ENCODE measurements at places on chromosomes 7 and 10. TPM values are rescaled to one million over a fixed set of nuclear protein-coding genes. Genes with fewer than 3 reads are reported as not detected.

DNA sequence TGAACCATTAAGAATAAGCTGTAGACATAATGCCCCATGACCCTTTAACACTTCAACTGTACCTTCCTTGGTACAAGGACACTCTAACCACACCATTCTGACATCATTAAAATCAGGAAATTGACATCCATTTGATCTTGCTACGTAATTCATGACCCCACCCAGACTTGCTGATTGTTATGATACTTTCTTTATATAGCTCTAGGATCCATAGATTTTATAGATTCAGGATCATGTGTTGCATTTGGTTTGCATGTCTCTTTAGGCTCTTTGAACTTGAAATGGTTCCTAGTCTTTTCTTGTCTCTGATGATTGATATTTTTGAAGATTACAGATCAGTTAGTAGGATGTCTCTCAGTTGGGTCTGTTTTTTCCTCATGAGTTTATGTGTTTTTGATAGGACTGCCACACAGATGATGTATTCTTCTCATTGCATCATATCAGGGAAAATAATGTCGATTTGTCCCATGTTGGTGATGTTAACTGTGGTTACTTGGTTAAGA lies 13.5 kb downstream of the CCM2 start:
- H3K27me3 ChIP-seq = no peaks in the 10 kb centered on the region
- no peak overlapping the region for H3K27ac ChIP-seq
- H3K36me3 ChIP-seq = peaks cover 7% of the 10 kb centered on the region
- no peak overlapping the region for H3K4me3 ChIP-seq
- H3K4me1 ChIP-seq = peaks cover 6% of the 10 kb centered on the region

GRCh38 chr7:42567051-42567450 lies 330.0 kb upstream of the GLI3 start:
- no peaks in the 10 kb centered on the region for H3K4me1 ChIP-seq
- no peak overlapping the region for H3K4me3 ChIP-seq
- no peaks in the 10 kb centered on the region for H3K36me3 ChIP-seq
- no peaks in the 10 kb centered on the region for H3K27me3 ChIP-seq
- no peak overlapping the region for H3K27ac ChIP-seq

DNA sequence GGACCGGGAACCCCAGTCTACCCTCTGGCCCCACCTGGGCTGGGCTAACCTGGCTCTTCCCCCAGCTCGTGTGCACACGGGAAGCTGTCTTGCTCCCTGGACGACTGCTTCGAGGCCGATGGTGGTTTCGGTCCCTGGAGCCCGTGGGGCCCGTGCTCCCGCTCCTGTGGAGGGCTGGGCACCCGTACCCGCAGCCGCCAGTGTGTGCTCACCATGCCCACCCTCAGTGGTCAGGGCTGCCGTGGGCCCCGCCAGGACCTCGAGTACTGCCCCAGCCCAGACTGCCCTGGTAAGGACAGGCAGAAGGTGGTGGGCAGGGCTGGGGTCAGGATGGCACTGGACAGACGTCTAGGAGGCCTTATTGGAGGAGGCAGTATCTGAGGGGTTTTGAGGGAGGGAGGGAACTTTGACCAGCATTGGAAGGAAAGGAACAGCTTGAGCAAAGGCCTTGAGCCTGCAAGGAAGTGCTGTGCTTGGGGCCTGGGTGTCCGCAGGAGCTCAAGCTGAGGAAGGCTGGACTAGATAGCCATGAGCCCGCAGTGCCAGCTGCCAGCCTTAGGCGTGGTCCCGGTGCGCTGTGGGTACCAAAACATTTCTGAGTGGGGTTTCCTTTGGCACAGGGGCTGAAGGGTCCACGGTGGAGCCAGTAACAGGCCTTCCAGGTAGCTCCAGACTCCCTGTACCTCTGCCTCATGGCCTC lies 20.2 kb upstream of the ZNF862 start:
- H3K27ac ChIP-seq = no peak overlapping the region
- H3K4me3 ChIP-seq = no peak overlapping the region
- no peak for DNase-seq
- H3K27me3 ChIP-seq = no peaks in the 10 kb centered on the region

DNA sequence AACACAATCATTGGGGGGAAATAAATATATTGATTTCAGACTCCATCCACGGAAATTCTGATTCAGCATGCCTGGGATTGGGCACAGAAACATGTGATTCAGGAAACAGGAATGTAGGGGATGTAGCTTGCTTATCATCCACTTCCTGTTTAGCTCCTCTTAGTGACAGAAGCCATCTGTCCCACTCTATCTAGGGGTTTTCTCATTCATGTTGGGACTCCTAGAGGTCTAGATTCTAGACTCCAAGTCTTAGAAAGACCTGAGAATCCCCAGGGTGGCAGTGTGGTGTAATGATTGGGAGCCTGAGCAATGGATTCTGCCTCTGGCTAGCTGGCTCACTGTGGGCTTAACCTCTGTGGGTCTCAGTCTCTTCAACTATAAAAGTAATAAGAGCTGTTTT lies 67.9 kb downstream of the CDK1 start:
- H3K27ac ChIP-seq = no peak overlapping the region
- H3K27me3 ChIP-seq = no peaks in the 10 kb centered on the region
- peaks cover 12% of the 10 kb centered on the region for H3K4me1 ChIP-seq
- no peaks in the 10 kb centered on the region for H3K36me3 ChIP-seq
- DNase-seq = no peak
- no peak overlapping the region for H3K4me3 ChIP-seq

Gene FAM3C
- total RNA-seq = 51.4 TPM

GRCh38 chr7:42671627-42672026 lies 240.2 kb downstream of the C7orf25 start:
- no peaks in the 10 kb centered on the region for H3K4me1 ChIP-seq
- no peak overlapping the region for H3K4me3 ChIP-seq
- no peak overlapping the region for H3K27ac ChIP-seq
- no peaks in the 10 kb centered on the region for H3K36me3 ChIP-seq
